Fibroblast of villous mesenchyme (primary cell): ENCODE measurements at places on chromosomes 3 and 15.

DNA sequence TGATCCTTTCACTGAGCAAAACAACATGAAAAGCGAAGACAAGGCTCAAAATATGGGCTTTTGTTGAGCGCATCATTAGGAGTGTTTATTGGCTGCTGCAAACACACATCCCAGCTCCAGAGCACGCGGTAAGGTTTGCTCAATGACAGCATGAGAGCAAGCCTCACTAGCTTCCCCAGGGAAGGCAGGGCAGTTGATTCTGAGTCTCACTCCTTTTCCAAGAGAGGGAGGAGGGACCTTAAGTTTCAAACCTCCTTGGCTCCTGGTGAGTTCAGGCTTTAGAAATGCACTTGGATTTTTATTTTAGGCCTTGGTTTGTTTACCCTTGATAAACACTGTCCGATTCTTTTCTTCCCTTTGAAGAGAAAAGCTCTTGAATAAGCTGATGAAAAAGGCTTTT is 69.1 kb upstream of the CACNA2D3 start:
- DNase-seq, result no peak

- no peak for DNase-seq
Measured at GRCh38 chr3:102484-102883, 94.1 kb upstream of the CHL1 start.

- no peak for DNase-seq
Measured at GRCh38 chr3:151919030-151919328, 45.5 kb downstream of the SUCNR1 start.

- no peak for DNase-seq
Measured at GRCh38 chr15:99244306-99244705, 5.1 kb downstream of the TTC23 start.

DNA sequence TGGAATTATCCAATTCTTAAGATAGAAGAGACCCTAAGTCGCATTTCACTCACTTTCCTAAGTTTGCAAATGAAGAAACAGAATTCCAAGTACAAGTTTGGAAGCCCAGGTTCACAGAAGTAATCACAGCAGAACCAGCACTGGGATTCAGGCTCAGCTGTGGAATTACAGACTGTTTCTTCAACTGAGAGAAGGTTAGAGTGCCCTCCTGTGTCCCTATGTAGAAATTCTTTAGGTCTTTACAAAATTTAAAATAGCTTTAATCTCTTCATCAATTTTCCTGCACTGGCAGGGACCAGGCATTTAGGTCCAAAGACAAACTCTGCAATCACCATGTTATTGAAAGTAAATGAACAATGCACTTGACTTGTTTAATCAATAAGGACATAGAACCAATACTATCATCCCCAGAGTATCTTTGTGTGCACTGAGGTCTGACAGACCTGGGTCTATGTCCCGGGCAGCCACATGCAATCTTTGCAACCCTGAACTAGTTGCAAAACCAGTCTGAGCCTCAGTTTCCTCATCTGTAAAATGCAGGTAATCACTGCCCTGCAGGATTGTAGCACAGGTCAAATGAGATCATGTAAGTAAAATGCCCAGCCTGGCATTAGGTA is 96.3 kb upstream of the ZBED2 start:
- DNase-seq, result peak; percentile 62

DNA sequence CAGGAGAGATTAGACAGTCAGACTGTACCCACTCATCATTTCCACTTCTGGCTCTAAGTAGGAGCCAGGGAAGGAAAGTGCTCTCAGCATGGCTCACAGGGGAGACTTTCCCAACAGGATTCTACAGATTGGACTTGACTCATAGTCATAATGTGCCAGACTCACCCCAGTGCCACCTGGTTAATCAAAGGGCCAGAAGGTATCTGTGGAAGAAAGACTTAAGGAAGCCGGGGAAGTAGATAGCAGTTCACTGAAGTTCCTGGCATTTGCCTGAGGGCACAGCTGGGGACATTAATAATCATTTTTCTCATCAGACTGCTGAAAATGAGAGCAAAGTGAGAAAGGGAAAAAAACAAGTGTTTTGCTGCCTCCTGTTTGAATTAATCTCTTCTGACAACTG is 717.5 kb downstream of the TUSC7 start:
- no peak for DNase-seq
